ENCODE measurements at places on chromosomes 13 and 19. TPM values are rescaled to one million over a fixed set of nuclear protein-coding genes. Genes with fewer than 3 reads are reported as not detected.

Gene ZNF583
- 8.1 TPM for total RNA-seq

Gene DMKN
- 25.7 TPM for total RNA-seq

Gene PTGIR
- 4.5 TPM for total RNA-seq

Gene RAVER1
- 13.8 TPM for total RNA-seq

Gene ZNF446
- 8.9 TPM for total RNA-seq

Gene ZNF415
- 10.3 TPM for total RNA-seq

Gene RFPL4A
- total RNA-seq, result 2.5 TPM

Gene CTXN1
- total RNA-seq, result 0.31 TPM

Gene ONECUT3
- not detected for total RNA-seq

Gene C19orf67
- not detected for total RNA-seq

Gene KCTD12
- total RNA-seq, result 178 TPM

Gene GATAD2A
- total RNA-seq, result 24.0 TPM

- DNase-seq, result peak; percentile 98
Measured at GRCh38 chr19:53196777-53197396, 3.7 kb upstream of the ZNF665 start.

GRCh38 chr13:97459215-97459777 is 25.3 kb downstream of the RAP2A start:
- DNase-seq, result no peak

DNA sequence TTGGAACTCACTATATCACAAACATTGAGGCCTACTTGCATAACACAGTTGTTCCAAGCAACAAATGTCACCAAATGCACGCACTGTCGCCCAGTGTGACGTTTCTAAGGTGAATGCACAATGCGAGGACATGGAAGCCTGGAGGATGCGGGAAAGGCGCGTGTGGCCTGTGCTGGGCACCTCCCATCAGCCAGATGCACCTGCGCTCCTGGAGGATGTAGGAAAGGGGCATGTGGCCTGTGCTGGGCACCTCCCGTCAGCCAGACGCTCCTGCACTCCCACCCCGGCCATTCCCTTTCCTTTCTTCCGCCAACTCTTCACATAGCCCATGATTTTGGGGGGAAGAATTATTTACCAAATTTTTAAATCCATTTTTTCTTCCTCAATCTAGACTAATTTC is 202.4 kb upstream of the SOX1 start:
- no peak for DNase-seq

- DNase-seq, result no peak
Measured at GRCh38 chr19:15417699-15418098, 1.1 kb downstream of the AKAP8L start.

GRCh38 chr19:50703915-50704796 is 15.4 kb downstream of the SHANK1 start:
- peak; percentile 39 for DNase-seq

- no peak for DNase-seq
Measured at GRCh38 chr13:98535501-98536354, 41.2 kb downstream of the STK24 start.

DNA sequence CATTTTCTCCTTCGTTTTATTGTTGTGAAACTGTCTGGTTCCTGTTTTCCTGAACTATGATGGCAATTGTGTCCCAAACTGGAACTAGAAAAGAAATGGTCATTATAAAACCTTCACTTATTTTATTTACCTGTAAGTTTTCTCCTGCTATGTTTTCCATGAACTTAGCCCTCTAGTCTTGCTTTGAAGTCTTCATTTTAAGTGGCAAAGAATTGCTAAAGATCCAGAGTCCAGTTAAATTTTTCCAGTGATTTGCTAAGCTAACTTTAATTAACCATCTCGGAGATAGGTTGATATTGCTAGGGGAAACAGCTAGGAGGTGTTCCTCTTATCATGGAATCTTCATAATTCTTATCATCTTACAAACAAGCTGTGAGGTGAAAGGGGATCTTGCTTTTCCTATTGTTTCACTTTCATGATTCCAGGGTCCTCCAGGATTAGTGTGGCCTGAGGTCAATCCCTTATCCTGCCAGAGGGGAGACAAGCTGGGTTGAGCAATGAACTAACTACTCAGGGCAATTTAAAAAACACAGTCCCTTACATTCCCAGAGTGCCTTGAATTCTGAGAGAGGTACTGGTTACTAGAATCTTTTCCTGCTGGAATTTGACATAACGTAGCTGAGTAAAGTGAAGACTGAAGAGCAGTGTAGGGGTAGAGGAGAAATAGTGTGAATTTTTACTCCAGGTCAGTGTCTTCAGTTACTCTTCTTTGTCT is 112.5 kb downstream of the ESD start:
- DNase-seq, result no peak

- no peak for DNase-seq
Measured at GRCh38 chr13:99085808-99086266, 108.0 kb upstream of the DOCK9 start.

- no peak for DNase-seq
Measured at GRCh38 chr13:44347301-44347700, 26.3 kb upstream of the SERP2 start.

- DNase-seq, result no peak
Measured at GRCh38 chr13:99075268-99076191, 97.7 kb upstream of the DOCK9 start.

GRCh38 chr13:73701160-73701559 is 433.0 kb downstream of the KLF12 start:
- DNase-seq, result no peak

DNA sequence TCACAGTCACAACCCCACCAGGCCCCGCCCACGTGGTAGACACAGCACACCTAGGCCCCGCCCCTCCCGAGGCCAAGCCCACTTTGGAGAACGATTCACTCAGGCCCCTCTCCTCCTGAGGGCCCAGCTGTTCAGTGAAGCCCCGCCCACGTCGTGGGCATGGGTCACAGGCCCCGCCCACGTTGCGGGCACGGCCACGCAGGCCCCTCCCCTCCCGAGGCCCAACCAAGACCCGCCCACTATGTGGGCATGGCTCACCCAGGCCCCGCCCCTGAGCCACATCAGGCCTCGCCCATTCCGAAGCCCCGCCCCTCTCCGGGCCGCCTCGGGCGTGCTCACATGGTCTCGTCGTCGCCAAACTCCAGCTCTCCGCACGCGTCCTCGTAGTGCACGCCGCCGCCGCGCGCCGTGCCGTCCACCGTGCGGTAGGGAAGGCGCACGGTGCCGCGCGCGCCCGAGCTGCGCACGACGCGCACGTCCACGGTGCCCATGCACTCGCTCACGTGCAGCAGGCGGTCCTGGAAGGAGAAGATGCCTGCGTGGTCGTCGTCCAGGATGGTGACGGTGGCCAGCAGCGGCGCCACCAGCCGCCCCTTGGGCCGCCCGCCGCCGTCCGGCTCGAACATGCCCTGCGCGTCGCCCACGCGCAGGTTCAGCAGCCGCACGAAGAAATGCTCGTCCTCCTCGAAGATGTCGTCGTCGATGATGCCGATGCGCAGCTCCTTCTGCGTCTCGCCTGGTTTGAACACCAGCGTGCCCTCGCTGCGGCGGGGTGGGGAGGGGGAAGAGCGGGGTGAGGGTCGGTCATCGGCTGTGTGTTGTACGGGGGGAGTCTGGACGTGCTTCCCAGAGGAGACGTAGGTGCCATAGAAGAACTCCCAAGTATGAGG is 24.0 kb downstream of the SLC8A2 start:
- DNase-seq, result peak; percentile 40

GRCh38 chr19:32231691-32232090 is 113.7 kb upstream of the ZNF507 start:
- no peak for DNase-seq

GRCh38 chr13:37648609-37649008 is 50.0 kb upstream of the POSTN start:
- no peak for DNase-seq

- no peak for DNase-seq
Measured at GRCh38 chr13:110636701-110637201, 21.4 kb downstream of the NAXD start.

DNA sequence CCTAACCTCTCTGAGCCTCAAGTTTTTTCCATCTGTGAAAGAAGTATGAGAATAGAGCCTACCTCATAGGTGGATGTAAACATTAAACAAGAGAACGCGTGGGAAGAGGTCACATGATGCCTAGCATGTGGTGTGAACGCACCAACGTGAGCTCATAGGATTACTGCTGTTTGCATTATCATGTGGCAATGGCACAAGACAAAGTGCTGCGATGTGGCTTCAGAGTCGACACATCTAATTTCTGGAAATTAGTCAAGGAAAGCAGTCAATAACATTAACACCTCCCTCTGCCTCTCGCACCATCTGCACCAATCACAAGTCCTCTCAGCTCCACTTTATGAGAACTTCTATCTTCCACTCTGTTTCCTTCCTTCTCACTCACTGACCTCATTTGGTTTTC is 489.7 kb downstream of the COG6 start:
- no peak for DNase-seq

GRCh38 chr13:90438576-90438975 is 908.9 kb upstream of the MIR17HG start:
- DNase-seq, result peak; percentile 56

DNA sequence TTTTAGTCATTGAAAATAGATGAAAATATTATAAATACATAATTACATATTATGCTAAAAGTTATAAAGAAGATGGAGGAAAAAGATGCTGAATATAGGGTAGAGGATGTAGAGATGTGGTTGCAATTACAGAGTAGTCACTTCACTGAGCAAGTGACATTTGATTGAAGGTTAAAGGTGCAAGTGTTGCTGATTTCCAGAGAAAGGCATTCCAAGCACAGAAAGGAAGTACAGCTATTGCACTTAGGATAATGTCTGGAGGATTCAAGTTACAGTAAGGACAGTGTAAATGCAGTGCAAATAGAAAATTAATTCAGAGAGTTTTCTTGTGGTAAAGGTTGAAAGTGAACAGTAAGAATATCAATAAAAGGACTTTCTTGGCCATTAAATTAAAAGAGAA is 1721.8 kb downstream of the PCDH9 start:
- no peak for DNase-seq

- no peak for DNase-seq
Measured at GRCh38 chr19:31445406-31445805, 96.2 kb upstream of the TSHZ3 start.

- DNase-seq, result peak; percentile 82
Measured at GRCh38 chr13:111115965-111116521, 933 bp downstream of the ARHGEF7 start.

GRCh38 chr13:39159393-39159792 is 121.1 kb downstream of the NHLRC3 start:
- DNase-seq, result no peak

DNA sequence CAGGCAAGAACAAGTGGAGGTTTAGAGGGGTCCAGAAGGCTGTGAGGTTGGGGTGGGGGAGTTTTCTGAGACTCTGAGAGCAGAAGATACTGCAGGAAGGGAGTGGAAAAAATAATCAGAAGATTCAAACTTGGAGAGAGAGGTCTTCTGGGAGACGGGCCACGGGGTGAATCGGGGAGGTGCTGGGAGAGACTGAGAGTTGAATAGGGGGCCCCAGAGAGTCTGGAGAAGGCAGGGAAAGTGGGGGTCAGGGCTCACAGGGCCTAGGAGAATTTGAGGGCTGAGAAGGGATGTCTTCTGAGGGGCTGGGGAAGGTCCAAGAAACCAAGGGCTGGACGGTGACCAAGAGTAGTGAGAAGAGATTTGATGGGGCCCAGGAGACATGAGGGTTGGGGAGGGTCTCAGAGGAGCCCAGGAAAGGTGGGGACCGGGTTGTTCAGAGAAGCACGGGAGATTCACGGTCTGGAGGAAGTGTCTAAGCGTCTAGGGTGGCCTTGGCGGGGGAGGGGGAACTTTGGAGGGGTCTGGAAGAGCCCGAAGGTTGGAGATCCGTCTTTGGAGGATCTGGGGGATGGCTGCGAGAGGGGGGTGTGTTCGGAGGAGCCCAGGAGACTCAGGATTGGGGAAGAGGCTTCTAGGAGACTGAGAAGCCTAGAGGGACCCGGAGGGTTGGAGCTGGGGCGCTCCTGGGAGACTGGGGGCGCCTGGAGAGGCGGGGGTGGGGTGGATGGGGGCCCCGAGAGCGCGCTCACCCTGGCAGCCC is 1.5 kb downstream of the KCNC3 start:
- no peak for DNase-seq

DNA sequence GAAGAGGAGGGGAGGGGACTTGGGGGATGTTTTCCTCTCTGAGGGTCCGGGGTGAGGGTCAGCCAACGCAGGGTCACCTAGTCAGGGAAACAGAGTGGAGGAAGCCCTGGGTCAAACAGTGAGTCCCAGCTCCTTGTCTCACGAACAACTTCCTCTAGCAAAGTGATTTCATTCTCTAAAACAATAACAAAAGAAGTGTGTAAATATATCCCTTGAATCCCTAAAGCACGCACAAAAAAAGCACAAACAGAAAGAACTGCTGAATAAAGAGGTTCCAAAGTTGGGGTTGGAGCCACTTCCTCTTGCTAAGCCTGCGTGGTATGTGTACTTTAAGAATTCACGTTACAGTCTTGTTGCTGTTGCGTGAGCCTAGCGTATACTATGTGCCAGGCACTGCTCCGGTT is 1.5 kb upstream of the C5AR2 start:
- peak; percentile 32 for DNase-seq

- peak; percentile 30 for DNase-seq
Measured at GRCh38 chr19:43527860-43528622, 1.0 kb upstream of the ETHE1 start.

DNA sequence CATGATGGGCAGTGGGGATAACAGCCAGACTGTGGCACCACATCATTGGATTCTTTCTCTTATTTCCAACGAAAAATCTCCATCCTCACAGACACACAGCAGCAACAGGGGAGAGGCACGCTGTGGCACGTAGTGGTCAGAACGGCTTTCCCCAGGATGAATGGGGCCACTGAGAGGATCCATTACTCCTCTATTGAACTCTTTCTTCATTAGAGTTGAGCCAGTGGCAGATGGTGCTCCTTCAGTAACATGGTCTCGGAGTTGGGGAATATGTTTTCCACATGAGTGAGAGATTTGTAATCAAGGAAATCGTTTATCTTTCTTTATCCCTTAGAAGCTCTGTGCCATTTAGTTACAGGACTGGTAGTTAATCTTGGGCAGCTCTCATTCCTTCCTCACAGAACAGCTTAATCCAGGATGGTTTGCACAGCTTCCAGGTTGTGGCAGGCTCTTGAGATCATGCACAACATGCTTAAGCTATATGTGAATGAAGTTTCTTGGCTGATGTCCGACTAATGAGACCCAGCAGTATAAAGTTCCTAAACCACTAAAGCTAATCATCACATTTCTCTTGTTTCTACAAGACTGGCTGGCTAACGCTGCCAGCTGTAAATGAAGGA is 180.5 kb upstream of the SLC10A2 start:
- DNase-seq, result peak; percentile 68

GRCh38 chr19:30341611-30342201 is 30.5 kb upstream of the ZNF536 start:
- no peak for DNase-seq

GRCh38 chr13:111908981-111909380 is 158.0 kb upstream of the SOX1 start:
- no peak for DNase-seq
